ENCODE measurements at places on chromosomes 1 and 21. TPM values are rescaled to one million over a fixed set of nuclear protein-coding genes. Genes with fewer than 3 reads are reported as not detected.

- no peak for DNase-seq
- peaks cover 30% of the 10 kb centered on the region for H3K4me1 ChIP-seq
- H3K4me3 ChIP-seq: no peak overlapping the region
- no peaks in the 10 kb centered on the region for H3K27me3 ChIP-seq
Measured at GRCh38 chr1:87348341-87349019, 19.8 kb downstream of the LMO4 start.

IKBKE gene
- total RNA-seq: 0.26 TPM

DNA sequence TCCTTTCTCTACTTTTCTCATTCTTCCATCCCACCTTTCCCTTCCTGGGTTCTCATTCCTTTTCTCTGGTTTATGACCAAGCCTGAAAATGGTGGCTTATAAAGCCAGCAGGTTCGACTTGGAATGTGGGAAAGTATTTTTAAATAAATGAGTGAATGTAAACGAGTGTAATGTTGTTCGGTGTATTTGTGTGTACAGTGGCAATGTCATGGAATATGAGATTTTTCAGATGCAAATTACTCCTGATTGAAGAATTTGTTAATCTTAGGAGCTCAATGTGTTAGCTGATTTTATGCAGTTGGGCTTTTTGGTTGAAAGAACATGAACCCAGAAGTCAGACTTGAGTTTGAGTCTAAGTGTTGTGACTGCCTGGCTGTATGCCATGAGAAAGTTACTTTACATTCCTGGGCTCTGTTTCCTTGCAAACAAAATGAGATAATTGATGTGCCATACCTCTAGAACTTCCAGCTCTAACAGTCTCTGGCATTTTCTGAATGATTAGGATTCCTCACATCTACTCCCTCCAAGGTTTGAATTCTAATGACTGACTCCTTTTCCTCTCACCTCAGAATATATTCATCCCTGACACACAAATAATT, 6.6 kb downstream of the SGIP1 start:
- H3K4me3 ChIP-seq: no peak overlapping the region
- DNase-seq: no peak
- no peaks in the 10 kb centered on the region for H3K36me3 ChIP-seq
- no peaks in the 10 kb centered on the region for H3K27me3 ChIP-seq
- no peak overlapping the region for H3K27ac ChIP-seq

DNA sequence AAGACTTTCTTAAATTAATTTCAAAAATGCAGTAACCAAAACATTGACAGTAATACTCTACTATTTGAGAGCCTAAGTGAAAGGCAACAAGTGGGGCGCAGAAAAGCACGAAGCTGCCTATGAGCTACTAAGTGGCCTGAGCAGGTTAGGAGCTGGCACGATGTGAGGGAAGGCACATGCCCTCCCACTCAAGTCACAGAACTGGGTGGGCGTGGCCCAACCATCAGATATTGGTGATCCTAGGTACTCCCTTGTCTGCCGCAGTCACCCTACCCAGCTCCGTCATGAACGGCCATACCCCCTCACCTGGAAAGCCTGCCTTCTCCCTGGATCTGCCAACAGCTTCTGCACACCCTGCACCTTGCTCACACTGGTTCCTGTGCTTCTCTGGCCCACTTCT, 40.8 kb downstream of the SSBP3 start:
- H3K4me3 ChIP-seq: no peak overlapping the region
- H3K36me3 ChIP-seq: no peaks in the 10 kb centered on the region
- DNase-seq: no peak
- no peaks in the 10 kb centered on the region for H3K27me3 ChIP-seq

DNA sequence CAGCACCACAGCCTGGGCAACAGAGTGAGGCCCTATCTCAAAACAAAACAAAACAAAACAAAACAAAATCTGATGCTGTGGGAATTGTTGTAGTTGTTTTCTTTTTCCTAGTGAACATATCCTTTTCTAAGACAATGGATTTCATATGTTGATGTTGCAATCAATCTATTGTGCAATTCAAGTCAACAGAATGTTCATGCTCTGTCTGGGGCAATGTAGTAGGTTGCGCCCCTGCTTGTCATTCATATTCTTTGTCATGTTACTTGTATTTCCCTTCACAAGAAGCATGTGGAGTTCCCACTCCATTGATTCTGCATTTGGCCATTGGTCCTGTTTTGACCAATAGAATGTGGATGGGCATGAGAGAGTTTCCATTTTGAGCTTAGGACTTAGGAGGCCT, 223.9 kb downstream of the DUSP10 start:
- no peaks in the 10 kb centered on the region for H3K27me3 ChIP-seq
- H3K4me1 ChIP-seq: no peaks in the 10 kb centered on the region
- no peak overlapping the region for H3K4me3 ChIP-seq

DNA sequence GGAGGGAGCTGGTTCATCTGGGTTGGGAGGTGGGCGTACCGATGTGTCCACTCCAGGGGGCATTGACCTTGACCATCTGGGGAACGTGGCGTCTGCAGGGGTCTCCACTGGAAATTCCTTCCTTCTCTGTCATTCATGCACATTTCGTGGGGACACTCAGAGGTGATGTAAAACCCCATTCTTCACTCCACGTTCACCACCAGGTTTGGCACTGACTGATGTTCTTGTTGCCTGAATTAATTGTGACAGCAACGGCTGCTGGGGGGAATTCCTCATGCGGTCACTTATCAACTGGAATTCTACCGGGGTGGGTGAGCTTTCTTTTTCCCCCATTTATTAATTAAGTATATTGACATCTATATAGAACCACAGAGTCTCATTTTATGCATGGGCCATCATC, 18.1 kb upstream of the POFUT2 start:
- no peaks in the 10 kb centered on the region for H3K27me3 ChIP-seq
- DNase-seq: no peak
- peaks cover 20% of the 10 kb centered on the region for H3K4me1 ChIP-seq
- H3K4me3 ChIP-seq: no peak overlapping the region
- no peak overlapping the region for H3K27ac ChIP-seq
- no peaks in the 10 kb centered on the region for H3K36me3 ChIP-seq

DNA sequence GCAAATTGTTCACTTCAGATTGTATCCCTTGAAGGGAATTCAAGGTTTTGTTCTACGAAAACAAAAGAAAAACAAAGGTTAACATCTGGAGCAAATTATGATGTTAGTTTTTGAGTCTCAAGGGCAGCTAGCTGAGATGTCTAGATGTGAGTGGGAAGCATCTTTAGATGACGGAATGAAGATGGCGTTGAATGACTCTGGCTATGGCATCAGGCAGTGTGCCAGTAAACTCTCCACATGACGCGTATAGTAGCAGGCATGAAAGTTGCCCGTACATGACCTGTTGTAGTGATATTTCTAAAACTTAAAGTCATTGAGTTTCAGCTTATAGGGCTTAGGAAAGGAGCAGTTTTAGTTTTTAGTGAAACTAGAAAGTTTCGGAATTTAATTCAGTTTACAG, 12.3 kb upstream of the SDC3 start:
- H3K27me3 ChIP-seq: no peaks in the 10 kb centered on the region
- H3K4me3 ChIP-seq: no peak overlapping the region
- DNase-seq: no peak
- no peak overlapping the region for H3K27ac ChIP-seq

CACNA1S gene
- total RNA-seq: 0.12 TPM

DNA sequence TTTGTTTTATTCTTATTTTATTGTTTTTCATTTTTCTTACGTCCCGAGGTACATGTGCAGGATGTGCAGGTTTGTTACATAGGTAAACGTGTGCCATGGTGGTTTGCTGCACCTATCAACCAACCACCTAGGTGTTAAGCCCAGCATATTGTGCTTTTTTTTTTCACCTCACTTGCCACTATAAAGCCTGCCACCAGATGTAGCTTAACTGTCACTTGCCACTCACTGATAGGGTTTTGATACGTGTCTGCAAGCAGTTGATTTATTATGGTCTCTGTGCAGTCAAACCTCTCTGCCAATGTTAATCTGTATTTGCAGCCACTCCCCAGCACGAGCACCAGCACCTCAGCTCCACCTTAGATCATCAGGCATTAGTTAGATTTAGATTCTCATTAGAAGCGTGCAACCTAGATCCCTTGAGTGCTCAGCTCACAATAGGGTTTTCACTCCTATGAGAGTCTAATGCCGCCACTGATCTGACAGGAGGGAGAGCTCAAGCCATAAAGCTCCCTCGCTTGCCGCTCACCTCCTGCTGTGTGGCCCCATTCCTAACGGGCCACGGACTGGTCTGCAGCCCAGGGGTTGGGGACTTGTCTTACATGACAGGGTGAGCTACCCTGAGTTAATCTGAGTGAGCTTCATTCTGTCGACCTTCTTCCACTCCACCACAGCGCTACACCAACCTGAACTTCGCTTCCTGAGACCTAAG, 17.9 kb upstream of the ABCG1 start:
- no peaks in the 10 kb centered on the region for H3K27me3 ChIP-seq
- H3K27ac ChIP-seq: no peak overlapping the region
- no peaks in the 10 kb centered on the region for H3K36me3 ChIP-seq
- no peaks in the 10 kb centered on the region for H3K4me1 ChIP-seq

DNA sequence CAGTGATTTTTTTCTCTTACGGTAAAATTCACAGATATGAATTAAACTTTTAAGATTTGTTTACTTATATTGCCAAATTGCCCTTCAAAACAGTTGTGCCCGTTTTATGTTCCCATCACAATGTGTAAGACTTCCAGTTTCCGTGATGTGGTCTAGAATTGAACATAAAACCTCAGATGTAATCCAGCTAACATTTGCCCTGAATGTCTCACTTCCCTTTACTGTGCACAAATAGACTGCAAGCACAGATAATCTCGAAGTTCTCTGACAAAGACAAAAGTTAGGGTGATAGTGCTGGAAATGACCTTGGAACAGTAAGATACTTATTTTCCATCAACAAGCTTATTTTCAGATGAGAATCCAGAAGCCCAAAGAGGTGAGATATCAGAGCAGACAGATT, 177.5 kb downstream of the ZZZ3 start:
- H3K27ac ChIP-seq: no peak overlapping the region
- no peaks in the 10 kb centered on the region for H3K4me1 ChIP-seq
- no peak for DNase-seq
- no peaks in the 10 kb centered on the region for H3K36me3 ChIP-seq

DNA sequence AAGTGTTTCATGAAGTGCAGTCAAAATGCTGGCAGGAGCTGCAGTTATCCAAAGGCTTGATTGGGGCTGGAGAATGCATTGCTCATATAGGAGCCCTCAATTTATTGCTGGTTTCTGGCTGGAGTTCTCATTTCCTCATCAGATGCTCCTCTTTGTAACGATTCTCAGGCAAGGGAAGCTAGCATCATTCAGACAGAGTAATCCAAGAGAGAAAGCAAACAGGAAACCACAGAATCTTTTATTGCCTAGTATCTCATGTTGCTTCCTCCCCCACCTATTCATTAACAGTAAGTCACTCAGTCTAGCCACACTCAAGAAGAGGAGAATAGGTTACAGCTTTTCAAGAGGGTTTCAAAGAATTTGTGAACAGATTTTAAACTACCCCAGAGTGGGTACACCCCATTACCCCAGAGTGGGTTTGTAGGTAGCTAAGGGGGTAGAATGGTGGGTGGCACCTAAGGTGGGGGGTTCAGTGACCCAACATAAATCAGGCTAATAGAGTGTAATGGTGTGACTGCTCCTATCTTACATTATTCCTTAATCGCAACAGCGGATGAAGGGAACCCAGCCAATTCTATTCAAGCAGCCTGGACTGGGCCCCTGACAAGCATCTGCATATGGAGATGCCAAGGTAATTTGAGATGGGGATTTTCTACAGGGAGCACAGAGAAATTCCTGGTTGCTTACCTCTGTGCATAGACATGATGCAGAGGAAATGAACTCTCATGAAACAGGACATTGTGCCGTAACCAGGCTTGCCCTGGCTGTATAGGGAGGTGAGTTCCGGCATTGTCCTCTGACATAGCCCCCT, 67.1 kb downstream of the KCNJ15 start:
- H3K27me3 ChIP-seq: no peaks in the 10 kb centered on the region
- DNase-seq: peak; percentile 6
- H3K27ac ChIP-seq: no peak overlapping the region
- no peak overlapping the region for H3K4me3 ChIP-seq

C1orf53 gene
- 5.4 TPM for total RNA-seq

- DNase-seq: no peak
- H3K36me3 ChIP-seq: peaks cover 13% of the 10 kb centered on the region
- no peaks in the 10 kb centered on the region for H3K27me3 ChIP-seq
- H3K27ac ChIP-seq: no peak overlapping the region
Measured at GRCh38 chr21:28884481-28884880, 108.2 kb downstream of the LTN1 start.

KCNJ6 gene
- not detected for total RNA-seq

Data from neural progenitor cell (in vitro differentiated cells).